ENCODE measurements at places on chromosomes 6 and 20.

- no peak for DNase-seq
Measured at GRCh38 chr20:36885356-36885755, 9.4 kb downstream of the TLDC2 start.

GRCh38 chr20:40610730-40611129, 78.3 kb downstream of the MAFB start:
- DNase-seq = no peak

DNA sequence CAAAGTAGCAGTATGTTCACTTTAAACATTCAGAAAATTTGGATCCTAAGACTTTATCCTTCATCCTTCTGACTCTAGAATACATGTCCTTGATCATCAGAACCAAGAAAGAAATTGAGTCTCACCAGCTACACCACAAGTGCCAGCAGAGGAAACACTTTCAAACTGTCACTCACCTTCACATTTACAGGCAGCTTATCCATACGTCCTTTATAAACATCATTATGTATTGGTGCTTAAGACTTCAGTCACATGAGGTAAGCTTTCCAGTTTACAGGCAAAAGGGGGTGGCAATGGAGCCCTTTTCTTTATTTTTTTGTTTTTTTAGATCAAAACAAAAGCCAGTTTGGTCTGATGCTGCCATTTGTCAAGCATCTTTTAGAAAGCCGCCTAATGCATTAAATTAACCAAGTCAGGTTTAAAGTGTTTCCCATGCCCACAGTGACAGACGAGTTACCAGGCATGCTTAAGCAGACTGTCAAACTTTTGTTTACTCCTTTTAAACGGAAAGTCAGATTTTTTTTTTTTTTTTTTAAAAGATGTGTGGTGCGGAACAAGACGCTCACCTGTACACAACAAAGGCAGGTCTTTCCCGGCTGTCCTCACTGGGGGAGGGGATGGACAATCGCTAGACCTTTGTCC, 952 bp upstream of the BRPF3 start:
- no peak for DNase-seq

GRCh38 chr6:32941214-32941768, 463 bp upstream of the HLA-DMB start:
- no peak for DNase-seq

- DNase-seq = no peak
Measured at GRCh38 chr20:3751305-3751674, 16.3 kb downstream of the ADISSP start.

GRCh38 chr6:99026135-99026534, 78.4 kb upstream of the FBXL4 start:
- no peak for DNase-seq

DNA sequence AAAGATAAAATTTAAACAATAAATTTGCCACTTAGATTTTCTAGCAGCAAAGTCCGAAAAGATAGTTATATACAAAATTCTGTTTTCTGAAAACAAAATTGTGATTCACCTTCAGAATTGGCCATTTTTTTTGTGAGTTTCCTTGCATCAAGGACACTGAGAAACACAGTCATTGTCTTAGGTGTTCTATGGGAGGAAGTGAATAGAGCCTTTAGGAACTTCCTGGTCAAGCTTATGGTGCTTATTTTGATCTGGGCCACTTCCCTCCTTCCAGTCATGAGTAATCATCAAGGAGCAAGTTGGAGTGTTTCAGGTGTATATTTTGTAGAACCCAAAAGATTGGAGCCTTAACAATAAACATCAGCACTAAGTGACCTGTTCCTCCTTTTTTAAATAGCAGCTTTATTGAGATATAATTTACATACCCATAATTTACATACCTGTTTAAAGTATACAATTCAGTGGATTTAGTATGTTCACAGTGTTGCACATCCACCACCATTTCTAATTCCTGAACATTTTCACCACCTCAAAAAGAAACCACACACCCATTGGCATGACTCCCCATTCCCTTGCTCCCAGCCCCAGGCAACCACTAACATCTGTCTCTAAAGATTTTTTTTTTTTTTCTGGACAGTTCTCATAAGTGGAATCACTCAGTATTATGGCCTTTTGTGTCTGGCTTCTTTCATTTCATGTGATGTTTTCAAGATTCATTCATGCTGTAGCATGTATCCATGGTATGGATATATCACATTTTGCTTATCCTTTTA, 17.6 kb downstream of the TMEM74B start:
- DNase-seq = no peak

DNA sequence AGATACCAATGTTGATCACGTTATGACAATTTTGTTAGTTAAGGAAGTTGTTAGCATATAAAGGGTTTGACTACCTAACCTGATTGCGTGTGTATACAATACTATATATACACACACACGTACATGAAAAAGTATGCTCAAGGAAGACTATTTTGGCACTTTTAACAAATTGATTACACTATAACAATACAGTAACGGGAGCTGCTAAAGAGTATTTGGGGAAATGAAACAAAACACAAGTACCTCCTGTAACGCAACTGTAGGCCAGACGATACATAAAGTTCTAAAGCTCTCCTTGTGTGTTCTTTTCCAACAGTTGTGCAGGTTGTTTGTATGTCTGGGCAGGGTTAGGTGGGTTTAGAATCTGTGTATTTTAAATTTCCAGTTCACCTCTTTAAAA, 98.7 kb downstream of the PLEKHG1 start:
- DNase-seq = no peak

- DNase-seq = peak; percentile 98
Measured at GRCh38 chr6:26026833-26027490, 60.3 kb upstream of the HFE start.

Data from HS-27A (cell line).